HepG2 (cell line): ENCODE measurements at places on chromosomes 2 and 18. TPM values are rescaled to one million over a fixed set of nuclear protein-coding genes. Genes with fewer than 3 reads are reported as not detected.
A peak's percentile ranks its signal among the peaks of the same experiment; 100 is the strongest.

- DNase-seq, result no peak
Observed at GRCh38 chr18:23822590-23823385, 133.5 kb downstream of the LAMA3 start.

The RPRD1A gene
- 78.2 and 105 TPM in 2 replicates for total RNA-seq

DNA sequence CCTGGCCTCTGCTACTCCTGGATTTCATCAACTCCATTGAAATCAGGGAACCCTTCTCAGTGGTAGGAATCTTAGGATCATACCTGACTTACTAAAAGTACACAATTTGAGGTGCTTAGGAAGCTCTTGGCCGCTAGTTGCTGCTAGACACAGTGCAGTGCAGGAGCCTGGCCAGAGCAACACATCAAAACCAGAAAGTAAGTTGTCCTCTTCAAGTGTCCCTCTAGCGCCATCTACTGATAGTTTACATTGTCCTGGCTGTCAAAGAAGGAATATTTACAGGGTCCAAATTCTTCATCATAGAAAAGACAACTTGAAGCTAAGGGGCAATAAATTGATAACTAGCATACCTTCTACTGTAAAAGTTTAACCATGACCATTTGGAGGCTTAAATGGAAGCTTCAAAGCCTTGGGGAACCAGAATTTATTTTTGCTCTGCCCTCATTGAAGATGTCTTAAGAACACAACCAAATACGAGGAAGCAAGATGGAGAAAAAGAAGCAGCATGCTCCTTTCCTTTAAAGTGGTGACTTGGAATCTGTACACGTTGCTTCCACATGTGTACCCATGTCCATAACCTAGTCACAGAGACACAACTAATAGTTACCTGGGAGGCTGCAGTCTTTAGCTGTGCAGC lies 889.1 kb upstream of the GCFC2 start:
- peak; percentile 93 for DNase-seq

DNA sequence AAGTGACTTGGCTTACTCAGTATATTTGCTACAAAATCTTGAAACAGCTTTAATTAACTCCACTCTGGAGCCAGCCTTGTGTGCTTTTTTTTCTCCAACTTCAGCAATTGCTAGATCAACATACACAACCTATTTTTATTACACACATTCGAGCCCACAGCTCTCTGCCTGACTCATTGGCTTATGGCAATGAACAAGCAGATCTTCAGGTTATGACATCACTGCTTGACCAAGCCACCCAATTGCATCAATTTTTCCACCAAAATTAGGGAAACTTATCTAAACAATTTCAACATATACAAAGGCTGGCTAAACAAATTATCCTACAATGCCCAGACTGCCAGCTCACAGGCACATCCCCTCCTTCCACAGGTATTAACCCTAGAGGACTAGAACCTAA lies 39.6 kb upstream of the PDK1 start:
- no peak for DNase-seq

DNA sequence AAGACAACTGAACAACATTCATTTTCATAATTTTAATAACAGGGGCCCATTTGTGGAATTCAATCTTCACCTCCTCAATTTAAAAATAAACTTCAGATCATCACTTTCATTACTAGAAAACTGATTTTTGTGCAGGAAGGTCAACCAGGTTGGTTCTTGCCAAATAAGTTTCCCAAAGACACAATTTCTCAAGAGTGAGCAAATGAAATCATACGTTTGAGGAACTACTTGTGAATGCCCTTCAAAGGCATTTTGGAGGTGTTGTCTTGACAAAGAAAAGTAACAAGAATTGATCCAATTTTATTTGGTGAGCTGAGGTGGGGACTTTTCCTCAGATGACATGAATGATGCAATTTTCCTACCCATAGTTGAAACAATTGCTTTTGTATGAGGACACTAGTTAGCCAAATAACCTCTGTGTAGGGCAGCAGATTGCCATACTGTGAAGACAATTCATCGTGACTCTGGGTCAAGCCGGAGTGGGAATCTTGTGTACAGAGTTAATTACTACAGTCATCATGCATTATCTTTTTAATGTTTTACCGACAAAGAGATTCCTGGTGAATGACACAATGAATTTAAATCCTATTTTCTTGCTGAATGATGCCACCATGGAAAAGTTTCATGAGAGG lies 121.8 kb downstream of the TGFA start:
- DNase-seq, result peak; percentile 25

DNA sequence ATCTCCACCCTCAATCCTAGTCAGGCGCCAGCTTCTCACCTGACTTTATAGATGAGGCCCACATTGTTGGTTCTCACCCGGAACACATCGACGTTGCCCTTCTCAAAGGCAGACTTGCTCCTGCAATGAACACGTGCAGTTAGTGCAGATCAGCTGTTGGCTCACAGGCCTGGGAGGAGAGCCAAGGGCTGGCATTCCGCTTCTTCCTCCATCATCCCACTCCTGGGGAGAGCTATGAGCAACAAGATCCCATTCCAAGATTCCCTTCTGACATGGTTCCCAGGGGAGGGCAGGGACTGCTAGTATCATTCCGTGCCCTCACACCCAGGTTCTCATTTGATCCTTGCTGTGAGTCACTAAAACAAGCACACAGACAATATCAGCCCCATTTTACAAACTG lies 15.1 kb downstream of the LOXHD1 start:
- DNase-seq, result no peak

DNA sequence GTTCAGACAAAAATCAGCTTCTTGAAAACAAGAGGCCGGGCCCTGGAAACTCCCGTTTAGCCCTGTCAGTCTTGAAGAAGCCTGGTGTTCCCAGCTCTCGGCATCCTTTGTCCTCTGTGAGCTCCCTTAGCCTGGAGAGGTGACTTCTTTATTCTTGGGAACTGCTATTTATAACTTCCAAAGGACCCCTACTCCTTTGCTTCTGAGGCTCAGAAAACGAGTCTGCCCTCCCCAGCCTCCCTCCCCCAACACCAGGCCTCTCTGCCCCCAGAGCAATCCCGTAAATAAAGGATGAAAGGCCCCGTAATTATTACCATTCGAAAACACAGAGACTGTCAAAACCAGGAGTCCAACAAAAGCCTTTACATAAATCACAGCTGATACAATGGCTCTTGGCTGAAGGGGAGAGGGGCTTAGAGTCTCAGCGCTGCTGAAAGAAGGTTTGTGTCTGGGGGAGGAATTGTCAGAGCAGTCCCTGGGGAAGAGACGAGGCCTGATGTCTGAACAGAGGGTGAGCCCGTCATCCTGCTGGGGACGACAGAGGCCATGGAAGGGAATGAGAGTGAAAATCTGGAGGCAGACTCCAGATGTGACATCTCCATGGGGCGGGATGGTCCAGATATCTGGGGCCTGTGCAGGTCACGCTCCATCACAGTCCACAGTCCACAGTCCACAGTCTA lies 283.0 kb downstream of the MYCN start:
- no peak for DNase-seq

The SP140L gene
- total RNA-seq, result 13.2 and 17.5 TPM in 2 replicates

The IL37 gene
- total RNA-seq, result not detected in 2 replicates

DNA sequence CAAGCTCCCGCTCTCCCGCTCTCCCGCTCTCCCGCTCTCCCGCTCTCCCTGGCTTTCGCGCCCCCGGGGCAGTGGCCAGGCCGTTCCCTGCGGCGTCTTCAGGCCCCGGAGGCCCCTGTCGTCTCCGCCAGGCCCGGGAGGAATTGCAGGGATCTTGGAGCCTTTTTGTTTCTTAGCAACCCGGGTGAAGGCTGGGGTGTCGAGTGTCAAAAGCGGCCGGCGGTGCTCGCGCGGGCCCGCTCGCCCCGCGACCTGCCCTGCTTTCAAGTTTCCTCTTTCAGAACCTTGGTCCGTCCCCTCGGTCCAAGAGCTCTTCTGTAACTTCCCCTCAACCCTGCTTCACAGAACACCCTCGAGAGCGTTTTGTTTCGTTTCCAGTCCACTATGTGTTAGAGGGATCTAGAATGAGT lies 1.4 kb downstream of the RNF138 start:
- peak; percentile 16 for DNase-seq

- no peak for DNase-seq
Observed at GRCh38 chr18:62979176-62979575, 263.8 kb downstream of the PHLPP1 start.

The LCT gene
- not detected in 2 replicates for total RNA-seq

The EPG5 gene
- 6.7 and 13.3 TPM in 2 replicates for total RNA-seq

DNA sequence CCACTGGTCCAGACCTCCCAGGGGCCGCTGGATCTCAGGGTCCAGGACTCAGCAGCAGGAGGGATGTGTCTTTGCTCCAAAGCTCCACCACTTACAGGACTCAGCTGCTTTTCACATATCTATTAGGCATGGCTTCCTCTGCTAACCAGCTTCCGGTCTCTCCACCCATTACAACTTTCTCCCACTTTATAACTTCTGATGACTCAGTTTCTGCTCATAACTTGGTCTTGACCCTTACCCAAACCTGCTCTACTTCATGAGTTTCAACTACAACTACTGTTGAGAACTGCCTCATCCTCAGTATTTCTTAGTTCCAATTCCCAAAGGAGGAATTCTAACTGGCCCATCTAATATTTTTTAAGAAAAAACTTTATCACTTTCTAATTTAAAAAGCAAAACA lies 17.2 kb downstream of the SULT1C2 start:
- no peak for DNase-seq

DNA sequence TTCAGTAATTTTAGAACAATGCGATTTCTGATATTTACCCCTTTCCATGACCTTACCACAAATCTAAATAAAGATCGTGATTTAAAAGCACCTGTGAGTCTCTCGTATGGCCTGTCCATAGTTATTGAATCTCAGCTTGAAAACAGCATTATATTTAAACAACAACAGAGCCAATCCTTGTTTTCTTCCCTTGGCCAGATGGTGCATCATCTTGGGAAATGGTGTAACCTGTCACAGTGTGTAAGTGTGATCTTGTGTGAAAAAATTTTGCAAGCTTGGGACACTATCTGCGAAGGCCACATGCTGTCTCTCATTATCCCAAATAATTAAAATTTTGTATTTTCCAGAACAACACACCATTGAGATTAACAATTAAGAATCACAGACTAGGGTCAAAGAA lies 262.7 kb upstream of the SPHKAP start:
- DNase-seq, result no peak

GRCh38 chr2:66531155-66531554 lies 96.2 kb downstream of the MEIS1 start:
- DNase-seq, result peak; percentile 23

- DNase-seq, result no peak
Observed at GRCh38 chr2:203871371-203871983, 3.9 kb downstream of the CTLA4 start.

DNA sequence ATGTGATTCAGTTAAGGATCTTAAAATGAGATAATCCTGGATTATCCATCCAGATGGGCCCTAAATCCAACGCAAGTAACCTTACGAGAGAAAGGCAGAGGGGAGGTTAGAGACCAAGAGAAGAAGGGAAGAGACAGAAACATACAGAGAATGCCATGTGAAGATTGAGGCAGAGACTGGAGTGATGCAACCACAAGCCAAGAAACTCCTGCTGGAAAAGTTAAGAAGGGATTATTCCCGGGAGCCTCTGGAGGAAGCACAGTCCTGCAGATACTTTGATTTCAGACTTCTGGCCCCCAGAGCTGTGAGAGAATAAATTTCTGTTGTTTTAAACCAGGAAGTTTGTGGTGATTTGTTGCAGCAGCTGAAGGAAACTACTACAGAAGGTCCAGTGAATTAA lies 992.7 kb downstream of the BCL11A start:
- no peak for DNase-seq

DNA sequence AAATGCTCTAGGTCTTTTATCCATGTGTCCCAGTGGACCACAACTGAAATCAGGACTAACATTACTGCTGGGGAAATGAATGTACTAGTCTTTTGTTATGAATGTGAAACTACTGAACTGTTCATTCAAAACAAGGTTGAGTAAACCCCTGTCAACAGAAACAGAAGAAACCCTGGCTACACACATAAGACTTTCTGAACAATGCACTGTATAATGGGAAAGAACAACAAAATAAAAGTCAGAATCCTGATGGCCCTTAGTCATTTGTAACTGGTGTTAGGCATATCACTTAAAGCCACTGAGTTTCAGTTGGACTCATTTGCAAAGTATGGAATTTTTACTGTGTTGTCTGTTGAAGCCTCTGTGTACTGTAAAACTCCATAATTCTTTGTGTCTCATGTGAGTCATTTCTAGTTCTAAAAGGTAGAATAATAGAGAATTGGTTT lies 77.0 kb upstream of the UBXN4 start:
- DNase-seq, result no peak

- no peak for DNase-seq
Observed at GRCh38 chr18:29096079-29096770, 919.3 kb upstream of the CDH2 start.

GRCh38 chr2:96987301-96987909 lies 1.0 kb upstream of the FAM178B start:
- no peak for DNase-seq

- DNase-seq, result no peak
Observed at GRCh38 chr2:225637259-225637658, 237.7 kb downstream of the NYAP2 start.

The PSMA8 gene
- not detected in 2 replicates for total RNA-seq

The CCDC102B gene
- total RNA-seq, result 3.7 and 4.4 TPM in 2 replicates

The REG3A gene
- not detected in 2 replicates for total RNA-seq

- no peak for DNase-seq
Observed at GRCh38 chr2:82139979-82140611, 1835.5 kb upstream of the LRRTM1 start.

The GLB1L gene
- 2.7 and 6.8 TPM in 2 replicates for total RNA-seq

- DNase-seq, result peak; percentile 25
Observed at GRCh38 chr2:108383146-108383830, 5.5 kb downstream of the SULT1C4 start.

The ADRA2B gene
- total RNA-seq, result not detected in 2 replicates

- no peak for DNase-seq
Observed at GRCh38 chr18:41077076-41077475, 878.0 kb upstream of the PIK3C3 start.
